Stimulated activated CD8-positive, alpha-beta memory T cell treated with anti-CD3 and anti-CD28 coated beads, Interleukin-2, amount 100 ng/mL, for 1 hour (primary cell): ENCODE measurements at places on chromosomes 13 and 19.

GRCh38 chr13:27359199-27359821, 65.1 kb upstream of the GTF3A start:
- DNase-seq, result peak; percentile 35

DNA sequence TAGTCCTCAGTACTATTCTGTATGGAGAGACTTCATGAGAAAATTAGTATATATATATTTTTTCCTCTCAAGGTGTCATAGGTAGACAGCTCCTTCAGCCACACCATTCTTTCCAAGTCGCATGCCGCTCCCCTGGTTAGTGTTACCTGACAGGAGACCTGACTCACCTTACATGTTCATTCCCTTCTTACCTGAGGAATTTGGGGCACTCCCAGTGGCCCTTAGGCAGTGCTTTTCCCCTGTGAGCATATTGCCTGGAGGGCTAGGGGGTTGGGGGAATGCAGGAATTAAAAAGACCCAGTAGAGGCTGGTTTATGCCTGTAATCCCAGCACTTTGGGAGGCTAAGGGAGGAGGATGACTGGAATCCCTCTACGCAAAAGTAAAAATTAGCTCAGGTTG, 9.0 kb upstream of the ACTN4 start:
- no peak for DNase-seq

- no peak for DNase-seq
Measured at GRCh38 chr19:9321338-9321737, 2.6 kb upstream of the ZNF559 start.

GRCh38 chr13:99481366-99481765, 19.9 kb upstream of the TM9SF2 start:
- DNase-seq, result no peak

DNA sequence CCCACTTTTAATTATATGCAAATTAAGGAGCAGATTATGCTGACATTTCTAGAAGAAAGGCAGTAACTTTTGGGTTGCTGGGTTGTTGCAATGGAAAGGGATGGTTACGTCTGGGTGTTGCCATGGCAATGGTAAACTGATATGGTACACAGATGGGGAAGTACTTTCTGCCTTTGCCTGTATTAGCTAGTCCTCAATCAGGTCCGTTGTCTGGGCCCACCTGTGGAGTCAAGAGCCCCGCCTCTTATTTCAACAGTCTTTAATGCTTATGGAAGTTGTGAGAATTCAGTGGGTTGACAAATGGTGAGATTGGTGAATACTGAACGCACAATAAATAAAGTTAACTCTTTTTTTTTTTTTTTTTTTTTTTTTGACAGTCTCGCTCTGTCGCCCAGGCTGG, 30.6 kb upstream of the DPP9 start:
- no peak for DNase-seq

DNA sequence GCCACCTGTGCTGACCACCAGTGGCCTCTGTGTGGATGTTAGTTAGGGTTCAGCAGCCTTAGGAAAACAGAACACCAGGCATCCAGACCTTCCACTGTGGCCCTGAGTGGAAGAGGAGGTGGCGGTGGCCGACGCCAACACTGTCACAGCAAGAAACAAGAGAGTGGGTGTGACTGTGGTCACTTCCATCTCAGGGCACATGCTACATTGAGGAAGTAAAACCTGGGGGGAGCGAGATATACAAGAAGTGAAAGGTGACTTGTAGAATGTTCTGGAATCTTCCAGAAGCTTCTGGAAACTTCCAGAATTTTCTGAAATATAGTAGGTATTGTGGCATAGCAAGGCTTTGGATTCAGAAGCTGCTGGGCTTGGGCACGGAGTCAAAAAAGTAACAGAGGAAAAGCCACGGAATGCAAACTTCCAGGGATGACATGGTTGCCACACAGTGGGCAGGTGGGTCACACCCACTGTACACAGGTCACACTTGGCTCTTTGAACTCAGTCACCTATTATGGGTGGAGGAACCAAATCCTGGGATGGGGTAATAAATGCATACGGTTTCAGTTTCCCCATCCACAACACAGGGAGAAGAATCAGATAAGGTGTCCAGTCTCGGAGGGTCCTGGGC, 24.3 kb downstream of the GNG7 start:
- no peak for DNase-seq

- DNase-seq, result no peak
Measured at GRCh38 chr13:100130092-100130491, 41.2 kb downstream of the PCCA start.

GRCh38 chr19:45607071-45608029, 5.3 kb upstream of the GPR4 start:
- DNase-seq, result peak; percentile 32

GRCh38 chr13:30423891-30424290, 1.6 kb downstream of the UBE2L5 start:
- DNase-seq, result no peak

DNA sequence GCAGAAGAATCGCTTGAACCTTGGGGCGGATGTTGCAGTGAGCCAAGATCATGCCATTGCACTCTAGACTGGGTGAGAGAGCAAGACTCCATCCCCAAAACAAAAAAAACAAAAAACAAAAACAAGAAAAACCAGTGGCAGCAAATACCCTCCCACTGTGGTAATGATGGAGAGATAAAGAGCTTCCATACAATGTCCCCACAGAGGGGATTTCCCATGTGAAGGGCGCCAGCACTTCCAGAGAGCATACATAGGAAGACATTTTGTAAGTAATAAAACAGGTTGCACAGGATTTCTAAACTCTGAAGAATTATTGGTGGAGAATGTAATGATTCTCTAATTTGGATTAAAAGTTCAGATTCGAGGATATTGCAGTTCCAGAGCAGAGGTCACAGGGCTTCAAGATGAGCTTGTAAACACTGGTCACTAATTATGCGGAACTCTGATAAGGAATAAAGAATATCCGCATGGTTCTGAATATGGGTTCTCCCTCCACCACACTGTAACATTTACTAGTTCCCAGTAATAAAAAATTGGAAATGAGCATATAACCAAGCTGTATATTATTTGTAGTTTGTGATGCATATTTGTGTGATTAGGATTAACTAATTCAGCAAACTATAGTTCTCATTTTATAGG, 290.1 kb upstream of the SLC10A2 start:
- DNase-seq, result no peak

GRCh38 chr19:54311486-54311885, 1.5 kb downstream of the LILRA5 start:
- no peak for DNase-seq
